ENCODE measurements at places on chromosomes 1 and 21.

GRCh38 chr1:243944429-243945160 lies 94.6 kb upstream of the AKT3 start:
- peak; percentile 46 for DNase-seq

GRCh38 chr21:43911935-43912487 lies 47.0 kb downstream of the AGPAT3 start:
- no peak for DNase-seq

- DNase-seq, result no peak
Observed at GRCh38 chr1:18795002-18795689, 64.3 kb downstream of the TAS1R2 start.

- no peak for DNase-seq
Observed at GRCh38 chr1:54124472-54124871, 28.3 kb downstream of the CDCP2 start.

GRCh38 chr21:36902793-36903192 lies 63.7 kb downstream of the HLCS start:
- peak; percentile 52 for DNase-seq
